Sigmoid colon (tissue), 7 donors: ENCODE measurements at places on chromosomes 2 and 18. TPM values are rescaled to one million over a fixed set of nuclear protein-coding genes. Genes with fewer than 3 reads are reported as not detected.

Gene CCDC85A
- 3.6 TPM for total RNA-seq

GRCh38 chr18:22275706-22276333, 106.4 kb downstream of the GATA6 start:
- no peak for DNase-seq

GRCh38 chr2:6943523-6943922, 26.3 kb downstream of the RNF144A start:
- DNase-seq, result no peak

Gene AOX1
- total RNA-seq, result 65.5 TPM

DNA sequence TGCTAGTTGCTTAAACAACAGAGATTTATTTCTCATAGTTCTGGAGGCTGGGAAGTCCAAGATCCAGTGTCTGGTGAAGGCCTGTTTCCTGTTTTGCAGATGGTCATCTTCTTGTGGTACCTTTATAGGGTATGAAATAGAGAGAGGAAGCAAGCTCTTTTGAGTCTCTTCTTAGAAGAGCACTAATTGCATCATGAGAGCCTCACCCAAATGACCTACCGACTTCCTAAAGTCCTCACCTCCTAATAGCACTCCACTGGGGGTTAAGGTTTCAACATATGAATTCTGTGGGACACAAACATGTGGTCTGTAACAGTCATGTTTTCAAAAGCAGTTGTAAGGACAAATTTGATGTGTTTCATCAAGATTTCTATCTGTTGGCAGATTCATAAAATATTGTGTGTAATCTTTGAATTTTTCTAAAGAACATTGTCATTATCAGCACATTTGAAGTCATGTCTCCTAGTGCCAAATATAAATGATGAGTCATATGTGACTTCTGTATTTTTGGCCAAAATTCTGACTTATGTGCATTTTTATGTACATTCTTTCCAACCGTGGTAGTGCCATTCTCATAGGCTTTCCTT, 45.3 kb downstream of the CD28 start:
- DNase-seq, result no peak

Gene DUSP11
- 34.7 TPM for total RNA-seq

GRCh38 chr2:197158591-197159550, 151.7 kb downstream of the ANKRD44 start:
- DNase-seq, result no peak

- peak; percentile 82 for DNase-seq
Measured at GRCh38 chr2:37648331-37649011, 23.0 kb downstream of the CDC42EP3 start.

Gene MFSD2B
- total RNA-seq, result not detected

- DNase-seq, result no peak
Measured at GRCh38 chr2:22878121-22878520, 506.9 kb upstream of the KLHL29 start.

Gene MARCHF4
- under 0.01 TPM for total RNA-seq
